NCI-H345 (cell line): ENCODE measurements at places on chromosomes 3 and 15.

DNA sequence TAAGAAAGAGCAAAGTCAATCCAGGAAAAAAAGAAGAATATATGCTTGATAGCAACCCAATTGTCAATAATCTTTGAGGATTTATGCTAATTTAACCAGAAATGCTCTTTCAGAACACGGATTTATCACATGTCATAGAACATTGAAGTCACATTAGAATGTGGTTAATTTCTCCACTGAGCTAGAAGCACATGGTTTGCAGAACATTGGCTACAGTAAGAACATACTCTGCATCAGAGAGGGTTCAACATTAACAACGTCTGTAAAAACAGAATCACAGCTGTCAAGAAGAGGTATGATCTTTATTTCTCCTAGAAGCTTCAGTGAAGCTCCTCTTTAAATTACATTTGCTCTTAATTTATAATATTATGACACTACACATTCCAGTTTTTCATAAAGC lies 619.7 kb upstream of the AGTR1 start:
- no peak for DNase-seq

DNA sequence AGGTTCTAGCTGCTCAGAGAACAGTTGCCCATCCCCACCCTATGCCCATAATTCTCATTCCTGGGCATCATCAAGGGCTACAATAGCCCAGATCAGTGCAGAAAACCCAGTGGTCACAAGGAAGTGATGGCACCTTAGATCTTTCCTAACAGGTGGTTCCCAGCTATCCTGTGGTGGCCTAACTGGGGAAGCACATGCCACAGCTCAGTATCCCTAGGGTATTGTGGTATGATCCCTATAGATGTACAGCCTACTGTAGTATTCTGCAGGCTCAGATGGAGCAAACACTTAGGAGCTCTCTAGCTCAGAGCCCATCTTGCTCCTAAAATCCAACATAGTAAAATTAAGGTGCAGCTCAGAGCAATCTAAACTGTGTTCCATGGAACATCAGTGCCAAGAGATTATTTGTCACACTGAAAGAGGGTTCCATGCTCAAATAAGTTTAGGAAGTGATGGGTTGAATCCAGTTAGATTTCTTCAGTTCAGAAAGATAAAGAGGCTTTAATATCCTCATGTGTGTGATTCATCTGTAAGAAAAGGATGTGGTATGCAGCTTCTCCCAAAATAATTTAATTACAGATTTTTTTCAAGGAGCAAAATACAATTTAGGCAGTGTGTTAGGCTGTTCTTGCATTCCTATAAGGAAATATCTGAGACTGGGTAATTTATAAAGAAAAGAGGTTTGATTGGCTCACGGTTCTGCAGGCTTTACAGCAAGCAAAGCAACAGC lies 4.4 kb downstream of the A4GNT start:
- DNase-seq = no peak

DNA sequence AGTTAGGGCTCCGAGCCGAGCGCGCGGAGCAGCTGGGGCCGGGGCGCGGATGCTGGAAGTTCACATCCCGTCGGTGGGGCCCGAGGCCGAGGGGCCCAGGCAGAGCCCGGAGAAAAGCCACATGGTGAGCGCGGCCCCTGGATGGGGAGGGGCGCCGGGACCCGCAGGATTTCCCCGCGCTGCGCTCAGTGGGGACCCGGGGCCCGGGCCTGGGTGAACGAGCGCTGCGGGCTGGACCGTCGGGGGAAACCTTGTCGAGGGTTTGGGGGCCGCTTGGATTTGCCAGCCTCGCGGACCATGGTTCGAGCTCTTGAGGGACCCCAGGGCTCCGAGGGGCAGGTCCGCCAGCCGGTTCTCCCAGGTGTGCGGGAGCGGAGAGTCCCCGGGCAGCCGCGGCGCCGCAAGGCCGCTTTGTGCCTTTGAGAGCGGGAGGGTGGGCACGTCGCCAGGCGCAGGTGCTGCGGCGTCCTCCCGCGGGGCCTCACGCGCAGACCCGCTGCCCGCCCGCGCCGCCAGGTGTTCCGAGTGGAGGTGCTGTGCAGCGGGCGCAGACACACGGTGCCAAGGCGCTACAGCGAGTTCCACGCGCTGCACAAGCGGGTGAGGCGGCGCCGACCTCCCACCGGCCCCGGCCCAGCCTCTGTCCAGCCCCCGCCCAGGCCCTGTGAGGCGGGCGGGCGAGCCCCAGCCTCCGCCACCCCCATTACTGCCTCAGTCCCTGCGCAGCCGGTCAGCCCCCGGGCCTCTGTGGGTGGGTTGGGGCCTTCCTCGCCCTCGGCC lies at the start of gene SNX22:
TSS of gene SNX22 (plus strand) at position 5 of the 780 bp plus-strand sequence. CDS start at position 50, 45 bp downstream.
- peak; percentile 33 for DNase-seq

DNA sequence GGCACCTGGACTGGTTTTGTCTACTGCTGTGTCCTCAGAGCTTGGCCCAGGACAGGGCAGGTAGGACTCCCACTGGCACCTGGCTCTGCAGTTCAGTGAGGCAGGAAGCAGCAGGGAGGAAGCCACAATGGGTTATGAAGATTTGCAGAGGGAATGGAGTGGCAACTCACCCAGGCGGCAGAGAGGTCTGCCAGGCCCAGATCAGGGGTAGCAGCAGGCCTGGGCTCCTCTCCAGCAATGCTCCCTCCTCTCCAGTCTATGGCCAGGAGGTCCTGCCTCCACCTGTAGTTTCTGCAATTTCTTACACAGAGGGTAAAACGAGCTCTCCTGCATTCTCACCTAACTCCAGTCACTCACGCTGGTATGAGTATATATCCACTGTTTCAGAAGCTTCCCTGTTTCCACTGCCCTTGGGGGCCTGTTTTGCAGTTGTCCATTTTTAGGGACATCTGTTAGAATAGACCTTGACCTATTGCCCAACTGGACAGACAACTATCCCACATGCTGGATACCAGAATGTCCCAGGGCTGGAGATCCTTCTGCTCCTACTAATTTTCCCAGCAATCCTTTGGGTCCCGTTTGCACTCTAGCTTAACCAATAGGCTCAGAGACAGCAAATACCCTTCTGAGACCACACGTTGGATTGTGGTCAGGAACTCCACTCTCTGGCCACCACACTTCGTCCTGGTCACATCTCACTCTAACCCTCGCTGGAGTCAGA lies 35.2 kb downstream of the HMCES start:
- peak; percentile 9 for DNase-seq

DNA sequence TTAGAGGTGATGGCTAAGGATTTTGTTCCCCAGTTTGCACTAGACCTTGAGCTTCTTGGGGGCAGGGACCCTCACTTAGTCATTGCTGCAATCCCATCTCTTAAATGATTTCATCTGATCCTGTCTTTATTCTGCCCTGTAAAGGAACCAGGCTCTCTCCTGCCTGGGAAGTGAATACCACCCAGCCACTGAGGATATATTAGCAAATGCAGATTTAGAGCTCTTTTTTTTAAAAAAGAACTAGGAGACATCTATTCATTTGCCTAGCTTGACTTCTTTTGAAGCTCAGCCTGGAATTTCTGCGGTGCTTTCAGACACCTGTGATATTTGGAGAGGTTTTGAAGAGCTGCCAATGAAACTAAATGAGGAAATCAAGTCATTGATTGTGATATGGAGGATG lies 41.8 kb downstream of the CA12 start:
- DNase-seq = no peak
